Activated CD4-positive, alpha-beta T cell treated with anti-CD3 and anti-CD28 coated beads for 24 hours (primary cell): ENCODE measurements at places on chromosomes 1 and 21.

- DNase-seq: no peak
Observed at GRCh38 chr1:119132179-119132578, 8.3 kb downstream of the WARS2 start.

DNA sequence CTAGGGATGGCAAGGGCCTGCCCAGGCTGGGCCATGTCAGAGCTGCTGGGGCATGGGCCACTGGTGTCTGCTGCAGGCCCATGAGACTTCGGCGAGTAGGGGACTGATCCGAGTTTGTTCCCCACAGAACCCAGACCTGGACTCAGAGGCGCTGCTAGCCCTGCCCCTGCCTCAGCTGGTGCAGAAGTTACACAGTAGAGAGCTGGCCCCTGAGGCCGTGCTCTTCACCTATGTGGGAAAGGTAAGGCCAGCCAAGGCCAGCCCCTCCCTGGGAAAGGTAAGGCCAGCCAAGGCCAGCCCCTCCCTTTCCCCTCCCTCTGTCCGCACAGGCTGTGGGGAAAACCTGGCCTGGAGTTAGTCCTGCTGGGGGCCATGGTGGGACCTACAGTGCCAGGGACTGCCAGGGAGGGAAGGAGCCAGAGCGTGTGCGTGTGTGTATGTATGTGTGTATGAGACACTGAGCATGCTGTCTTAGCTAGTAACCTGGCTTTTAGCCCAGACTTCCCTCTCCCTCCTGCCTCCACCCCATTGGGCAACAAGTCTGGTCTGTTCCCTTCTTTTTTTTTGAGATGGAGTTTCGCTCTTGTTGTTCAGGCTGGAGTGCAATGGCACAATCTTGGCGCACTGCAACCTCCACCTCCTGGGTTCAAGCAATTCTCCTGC lies 8.0 kb downstream of the FAAH start:
- no peak for DNase-seq

DNA sequence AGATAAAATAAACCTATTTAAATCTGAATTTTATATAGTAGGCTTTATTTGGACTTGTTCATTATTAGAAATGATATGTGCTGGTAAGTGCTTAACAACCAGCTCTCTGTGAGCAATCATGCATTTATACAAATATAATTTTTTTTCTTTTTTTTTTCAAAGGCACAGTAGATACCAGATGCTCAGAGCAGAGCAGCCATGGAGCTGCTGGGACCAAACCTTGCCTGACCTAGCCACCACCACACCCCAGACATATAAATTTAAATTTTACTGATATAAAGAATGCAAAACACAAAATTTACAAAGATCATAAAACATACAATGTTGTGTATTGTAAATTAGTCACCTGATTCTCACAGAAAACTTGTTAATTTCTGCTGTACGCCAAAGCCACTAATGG lies 290.6 kb downstream of the SDCCAG8 start:
- DNase-seq: no peak

- no peak for DNase-seq
Observed at GRCh38 chr1:162629077-162629627, 3.1 kb upstream of the DDR2 start.

GRCh38 chr21:22575165-22575584 lies 1577.0 kb downstream of the NCAM2 start:
- DNase-seq: no peak

GRCh38 chr1:56441601-56442000 lies 137.8 kb downstream of the PLPP3 start:
- DNase-seq: no peak

- no peak for DNase-seq
Observed at GRCh38 chr1:156602557-156602993, 1.3 kb upstream of the GPATCH4 start.

DNA sequence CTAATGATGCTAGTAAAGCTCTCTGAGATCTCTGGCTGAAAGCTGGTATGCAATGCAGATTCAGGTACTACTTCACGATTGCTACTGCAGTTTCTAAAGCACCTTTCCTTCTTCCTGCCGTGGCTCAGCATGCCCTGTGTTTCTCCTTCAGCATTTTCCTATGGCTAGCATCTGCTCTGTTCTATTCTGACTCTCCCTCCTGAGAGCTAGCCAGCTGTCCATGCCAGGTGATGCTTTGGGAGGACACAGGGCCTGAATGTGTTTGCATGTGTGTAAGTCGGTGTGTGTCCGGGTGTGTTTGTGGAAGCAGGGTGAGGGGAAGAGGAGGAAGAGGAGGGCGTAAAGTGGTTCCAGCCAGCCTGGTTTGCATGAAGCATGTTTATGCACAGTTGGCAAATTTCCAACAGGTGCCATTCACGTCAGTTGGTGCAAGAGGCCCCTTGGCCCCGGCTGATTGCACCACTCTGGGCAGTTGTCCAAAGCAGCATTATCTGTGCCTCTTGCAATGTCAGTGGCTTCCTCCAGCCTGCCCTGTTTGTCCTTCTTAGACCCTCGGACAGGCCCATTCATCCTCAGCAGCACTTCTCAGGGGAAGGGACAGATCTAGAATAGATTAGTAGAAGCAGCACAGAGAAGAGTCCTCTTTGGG lies 433.3 kb downstream of the DISC1 start:
- no peak for DNase-seq

DNA sequence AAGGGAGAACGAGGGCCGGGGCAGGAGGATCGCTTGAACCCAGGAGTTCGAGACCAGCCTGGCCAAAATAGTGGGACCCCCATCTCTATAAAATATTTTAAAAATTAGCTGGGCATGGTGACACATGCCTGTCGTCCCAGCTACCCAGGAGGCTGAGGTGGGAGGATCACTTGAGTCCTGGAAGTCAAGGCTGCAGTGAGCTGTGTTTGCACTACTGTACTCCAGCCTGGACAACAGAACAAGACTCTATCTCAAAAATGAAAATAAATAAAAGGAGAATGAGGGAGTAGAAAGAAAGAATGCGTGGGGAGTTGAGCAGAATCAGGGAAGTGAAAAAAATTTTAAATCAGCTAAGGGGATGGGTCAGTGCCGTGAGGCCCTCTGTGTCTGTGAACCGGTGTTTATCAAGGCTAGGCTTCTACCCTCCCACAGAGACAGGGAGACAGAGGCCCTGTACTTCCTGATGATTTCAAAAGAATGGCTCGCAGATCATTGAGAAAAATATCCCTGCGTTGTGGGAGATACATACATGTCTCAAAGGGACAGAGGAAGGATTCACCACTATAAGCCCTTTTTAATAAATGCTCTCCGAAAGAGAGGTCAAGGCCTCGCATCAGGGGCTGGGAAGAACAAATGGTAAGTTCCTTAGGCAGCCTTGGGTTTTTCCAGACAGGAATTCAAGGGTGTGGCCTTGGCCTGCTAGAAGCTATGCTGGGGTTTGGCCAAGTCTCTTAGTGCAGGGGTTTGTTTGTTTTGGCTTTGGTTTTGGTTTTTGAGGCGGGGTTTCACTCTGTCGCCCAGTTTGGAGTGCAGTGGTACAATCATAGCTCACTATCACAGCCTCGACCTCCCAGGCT lies 20.7 kb downstream of the IL10RB start:
- no peak for DNase-seq

- DNase-seq: no peak
Observed at GRCh38 chr1:8448911-8449661, 131.2 kb downstream of the SLC45A1 start.

DNA sequence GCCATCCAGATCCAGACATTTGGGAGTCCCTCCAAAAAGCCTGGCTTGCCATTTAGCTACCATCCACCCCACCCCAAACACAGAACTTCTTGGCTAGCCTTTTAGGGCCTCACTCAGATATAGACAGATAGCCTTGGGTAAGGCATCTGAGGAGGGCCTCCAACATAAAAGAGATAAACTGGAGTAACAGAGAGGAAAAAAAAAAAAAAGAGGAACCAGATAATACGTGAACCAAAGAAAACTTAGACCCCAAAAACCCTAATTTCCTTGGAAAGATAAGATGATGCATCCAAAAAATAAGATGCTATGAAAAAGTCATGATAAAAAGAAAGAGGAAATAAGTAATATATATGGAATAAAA lies 19.8 kb upstream of the LSS start:
- no peak for DNase-seq

GRCh38 chr1:204915861-204916495 lies 45.3 kb downstream of the NFASC start:
- DNase-seq: no peak

DNA sequence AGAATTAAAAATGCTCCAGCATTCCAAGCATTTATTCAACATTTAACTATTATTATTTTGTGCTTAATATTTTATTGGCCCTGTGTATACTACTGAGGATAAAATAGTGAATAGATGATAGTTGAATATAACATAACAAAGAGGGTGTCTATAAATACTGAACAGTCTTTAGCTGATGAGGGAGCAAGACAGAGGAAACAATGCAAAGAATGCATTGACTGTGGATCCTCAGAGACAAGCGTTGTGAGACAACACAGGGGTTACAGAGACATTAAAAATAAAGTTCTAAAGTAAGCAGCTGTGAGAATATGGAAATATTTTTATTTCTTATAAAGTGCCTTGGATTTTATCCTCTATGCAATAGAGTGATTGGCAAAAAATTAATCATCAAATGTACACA lies 1133.1 kb downstream of the PLA2G4A start:
- no peak for DNase-seq

GRCh38 chr1:18607289-18607760 lies 23.3 kb upstream of the PAX7 start:
- DNase-seq: no peak

DNA sequence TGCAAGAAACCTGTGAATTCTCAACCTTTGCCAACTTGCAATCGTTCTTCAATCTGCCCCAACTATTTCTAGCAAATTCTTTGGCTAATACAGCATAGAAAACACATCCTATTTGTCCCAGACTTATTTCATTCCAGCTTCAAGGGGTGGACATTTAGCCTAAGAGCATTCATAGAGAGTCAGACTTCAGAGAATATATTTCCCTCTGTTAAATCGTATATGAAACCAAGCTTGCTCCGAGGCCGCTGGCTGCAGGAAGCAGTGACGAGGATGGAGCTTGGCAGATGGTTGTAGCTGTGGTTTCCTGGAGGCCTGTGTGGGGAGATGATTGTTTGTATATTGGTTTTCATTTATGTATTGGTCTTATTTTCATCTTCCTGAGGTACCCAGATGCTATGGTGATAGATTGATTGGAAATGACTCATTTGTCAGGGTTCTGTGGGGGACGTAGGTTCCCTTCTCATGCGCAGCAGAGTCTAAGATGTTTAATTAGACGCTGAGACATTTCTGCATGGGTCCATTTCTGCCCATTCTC lies 26.1 kb downstream of the MAN1C1 start:
- DNase-seq: peak; percentile 50

- no peak for DNase-seq
Observed at GRCh38 chr1:115729756-115730155, 38.8 kb downstream of the CASQ2 start.

- DNase-seq: peak; percentile 66
Observed at GRCh38 chr1:22641906-22642636, 1.4 kb upstream of the C1QC start.

DNA sequence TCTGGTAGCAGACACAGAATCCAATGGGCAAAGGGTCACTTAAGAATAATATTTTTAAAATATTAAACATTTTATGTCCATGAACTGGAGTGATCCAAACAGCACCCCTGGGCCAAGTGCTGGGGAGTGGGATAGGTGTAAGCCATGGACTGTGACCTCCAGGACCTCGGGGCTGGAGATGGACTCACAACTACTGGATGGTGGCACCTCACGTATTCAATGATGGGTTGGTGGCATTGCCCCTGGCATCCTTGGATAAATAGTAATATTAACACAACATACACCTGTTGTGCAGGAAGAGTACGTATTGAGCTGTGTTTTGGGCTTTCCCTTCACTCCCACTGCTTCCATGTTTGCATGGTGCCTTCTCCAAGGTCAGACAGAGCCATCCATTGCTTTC lies 39.3 kb upstream of the TENT5C start:
- DNase-seq: no peak

DNA sequence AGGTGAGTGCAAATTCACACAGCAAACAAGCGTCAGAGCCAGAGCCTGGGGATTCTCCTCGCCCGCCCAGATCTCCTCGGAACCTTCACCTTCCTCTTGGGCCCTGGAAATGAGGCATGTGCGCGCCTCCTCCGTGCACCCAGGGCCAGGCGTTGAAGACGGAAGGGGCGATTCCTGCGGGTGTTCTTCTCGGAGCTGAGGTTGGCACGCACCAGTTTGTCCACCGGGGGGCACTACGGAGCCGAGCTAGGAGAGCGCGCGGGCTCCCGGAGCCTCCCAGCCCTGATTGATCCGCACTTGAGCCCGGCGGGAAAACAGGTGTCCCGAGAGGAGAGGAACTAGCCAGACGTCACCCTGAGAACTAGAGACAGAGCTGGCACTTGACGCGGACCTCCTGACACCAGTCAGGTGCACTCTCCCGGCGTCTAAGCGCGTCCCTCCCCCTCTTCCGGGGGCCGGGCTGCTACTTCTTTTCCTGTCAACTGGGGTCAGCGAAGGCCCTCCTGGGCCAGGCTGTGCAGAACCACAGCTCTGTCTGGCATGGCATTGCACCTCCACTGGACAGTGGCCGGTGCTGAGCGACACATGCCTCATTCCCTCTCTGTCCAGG lies 18.3 kb upstream of the SERINC2 start:
- peak; percentile 71 for DNase-seq

- DNase-seq: no peak
Observed at GRCh38 chr1:178612261-178612660, 99.4 kb downstream of the TEX35 start.

DNA sequence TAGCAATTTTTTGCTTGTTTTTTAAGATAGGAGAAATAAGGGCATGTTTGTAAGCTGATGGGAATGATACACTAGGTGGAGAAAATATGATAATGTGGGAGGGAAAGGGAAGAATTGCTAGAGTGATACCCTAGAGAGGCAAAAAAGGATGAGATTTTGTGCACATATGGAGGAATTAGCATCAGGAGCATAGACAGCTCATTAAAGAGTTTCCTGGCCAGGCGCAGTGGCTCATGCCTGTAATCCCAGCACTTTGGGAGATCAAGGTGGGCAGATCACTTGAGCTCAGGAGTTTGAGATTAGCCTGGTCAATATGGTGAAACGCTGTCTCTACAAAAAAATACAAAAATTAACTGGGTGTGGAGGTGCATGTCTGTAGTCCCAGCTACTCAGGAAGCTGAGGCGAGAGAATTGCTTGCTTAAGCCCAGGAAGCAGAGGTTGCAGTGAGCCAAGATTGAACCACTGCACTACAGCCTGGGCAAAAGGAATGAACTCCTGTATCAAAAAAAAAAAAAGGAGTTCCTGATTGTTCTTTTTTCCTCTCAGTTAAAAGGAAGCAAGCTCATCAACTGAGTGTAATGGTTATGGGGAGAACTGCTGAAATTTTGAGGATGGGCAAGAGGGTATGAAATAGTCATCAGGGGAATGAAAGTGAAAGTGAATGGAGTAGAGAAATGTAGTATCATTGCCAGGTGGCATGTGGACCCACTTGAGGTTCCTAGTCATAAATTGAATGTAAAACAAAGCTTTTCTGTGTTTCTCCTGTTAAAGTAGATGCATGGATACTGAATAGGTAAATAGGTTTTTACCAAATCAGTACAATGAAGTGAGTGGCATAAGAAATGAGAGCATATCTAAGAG lies 35.5 kb downstream of the SH3GLB1 start:
- no peak for DNase-seq
